ENCODE measurements at places on chromosomes 16 and 17. TPM values are rescaled to one million over a fixed set of nuclear protein-coding genes. Genes with fewer than 3 reads are reported as not detected.

- no peak for DNase-seq
These were observed 56.6 kb upstream of the CCL2 start for GRCh38 chr17:34198519-34198918.

GRCh38 chr16:30567160-30567990 is 4.1 kb downstream of the ZNF688 start:
- DNase-seq: no peak

- DNase-seq: peak; percentile 57
These were observed 5.8 kb upstream of the SOCS3 start for GRCh38 chr17:78365561-78366108.

DNA sequence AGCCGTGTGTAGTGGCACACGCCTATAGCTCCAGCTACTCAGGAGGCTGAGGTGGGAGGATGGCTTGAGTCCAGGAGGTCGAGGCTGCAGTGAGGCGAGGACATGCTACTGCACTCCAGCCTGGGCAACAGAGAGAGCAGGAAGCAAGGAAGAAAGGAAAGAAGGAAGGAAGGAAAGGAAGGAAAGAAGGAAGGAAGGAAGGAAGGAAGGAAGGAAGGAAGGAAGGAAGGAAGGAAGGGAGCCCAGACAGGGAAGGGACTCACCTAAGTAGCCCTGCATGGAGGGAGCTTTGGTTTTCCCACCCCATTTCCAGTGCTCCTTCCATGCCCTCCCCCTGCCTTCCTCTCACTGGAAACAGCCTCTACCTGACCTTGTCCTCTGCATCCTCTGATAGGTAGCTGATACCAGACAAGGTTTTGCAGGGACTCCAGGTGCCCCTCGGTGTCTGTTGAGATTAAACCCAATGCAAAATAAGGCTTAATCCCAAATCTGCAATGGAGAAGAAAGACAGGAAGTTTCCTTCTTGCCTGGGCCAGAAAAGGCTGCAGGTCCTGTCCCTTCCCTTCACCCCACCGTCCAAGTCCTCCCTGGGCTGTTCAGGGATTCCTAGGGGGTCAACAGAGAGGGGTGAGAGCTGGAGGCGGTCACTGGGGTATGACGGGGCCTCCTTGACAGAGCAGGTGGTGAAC is 21.5 kb upstream of the CA4 start:
- no peak for DNase-seq

- DNase-seq: peak; percentile 87
These were observed 8.3 kb downstream of the MRPL28 start for GRCh38 chr16:361872-362701.

DNA sequence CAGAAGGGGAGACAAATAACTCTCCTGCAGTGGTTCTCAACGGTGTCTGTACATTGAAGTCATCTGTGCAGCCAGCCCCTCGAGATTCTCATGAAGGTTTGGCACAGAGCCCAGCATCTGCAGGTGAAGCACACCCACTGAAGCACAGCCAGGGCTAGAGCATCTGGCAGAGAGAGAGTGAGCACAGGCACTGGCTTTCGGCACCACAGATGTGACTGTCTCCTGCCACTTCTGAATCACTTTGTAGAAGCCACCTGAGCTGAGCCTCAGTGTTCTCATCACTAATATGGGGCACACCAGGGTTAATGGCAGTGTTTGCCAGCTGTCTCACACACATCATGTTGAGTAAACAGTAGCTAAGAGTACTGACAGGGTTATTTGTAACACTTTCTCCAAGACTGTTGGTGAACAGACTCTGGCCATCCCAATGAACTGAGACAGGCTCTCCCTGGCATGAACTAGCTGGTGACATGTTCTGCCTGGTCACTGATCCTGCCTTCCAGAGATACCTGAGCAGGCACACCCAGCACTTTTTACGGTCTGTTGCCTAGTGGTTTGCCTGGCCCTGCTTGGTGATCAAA is 10.9 kb downstream of the HSPB9 start:
- no peak for DNase-seq

GRCh38 chr17:44777394-44778348 is 18.9 kb downstream of the ADAM11 start:
- no peak for DNase-seq

Gene MYH13
- total RNA-seq: 0.09 TPM

Gene INCA1
- 4.4 TPM for total RNA-seq

Gene CLEC18B
- total RNA-seq: not detected

Gene GNG13
- total RNA-seq: not detected

Gene SLFN13
- 21.6 TPM for total RNA-seq

All from upper lobe of left lung (tissue), 6 donors.